Progenitor cell of endocrine pancreas (in vitro differentiated cells): ENCODE measurements at places on chromosomes 5 and 9. TPM values are rescaled to one million over a fixed set of nuclear protein-coding genes. Genes with fewer than 3 reads are reported as not detected.

DNA sequence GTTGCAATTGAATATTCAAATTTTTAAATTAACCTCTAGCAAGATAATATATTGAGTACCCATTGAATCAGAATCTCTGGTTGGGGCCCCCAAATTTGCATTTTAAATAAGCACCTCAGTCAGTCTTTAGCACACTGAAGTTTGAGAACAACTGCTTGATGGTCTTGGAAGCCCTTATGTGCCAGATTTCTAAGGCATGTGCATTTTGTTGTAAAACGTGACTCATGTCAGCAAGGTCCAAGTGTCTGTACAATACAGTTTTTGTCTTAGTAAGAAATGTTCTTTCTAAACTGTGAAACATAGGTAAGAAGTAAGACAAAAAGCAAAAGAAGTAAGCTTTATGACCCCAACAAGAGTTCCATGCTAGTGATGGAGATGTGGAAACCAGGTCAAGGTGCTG is 59.1 kb upstream of the PHF2 start:
- H3K27ac ChIP-seq: no peak overlapping the region
- H3K4me1 ChIP-seq: peaks cover 3% of the 10 kb centered on the region
- no peak for DNase-seq
- H3K27me3 ChIP-seq: no peaks in the 10 kb centered on the region

DNA sequence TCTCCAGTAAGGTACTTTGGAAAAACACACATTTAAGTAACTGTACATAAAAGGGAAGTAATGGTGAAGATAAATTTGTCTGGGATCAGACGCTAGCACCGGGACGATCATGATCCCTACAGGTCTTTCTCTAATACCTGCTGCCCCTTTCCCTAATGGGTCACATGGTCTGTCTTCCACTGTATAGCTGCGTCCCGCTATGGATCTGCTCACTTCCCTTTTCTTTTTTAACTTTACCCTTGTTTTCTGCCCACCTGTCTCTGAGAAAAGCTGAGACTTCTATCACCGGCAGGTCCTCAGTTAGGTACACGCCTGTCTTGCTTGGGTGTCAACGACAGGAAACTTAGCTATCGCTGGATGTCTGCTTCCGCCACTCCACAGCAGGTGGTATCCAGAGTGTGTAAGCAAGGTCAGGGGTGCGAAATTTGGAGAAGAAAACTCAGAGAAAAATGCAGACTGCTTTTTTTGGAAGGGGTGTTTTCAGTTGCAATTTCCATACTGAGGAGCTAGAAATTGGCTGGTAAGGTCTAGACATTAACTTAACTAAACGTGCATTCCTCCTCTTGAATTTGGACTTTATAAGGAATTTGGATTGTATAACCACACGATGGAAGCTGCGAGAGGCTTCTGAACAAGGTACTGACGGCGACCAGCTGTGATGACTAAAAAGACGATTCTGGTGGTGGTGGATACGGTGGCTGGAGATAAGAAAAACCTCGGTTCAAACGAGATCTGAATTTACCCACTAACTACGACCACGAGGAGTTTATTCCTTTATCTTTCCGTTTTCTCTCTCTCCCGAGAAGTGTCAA is 1.1 kb upstream of the ICE1 start:
- peaks cover 26% of the 10 kb centered on the region for H3K4me1 ChIP-seq
- DNase-seq: no peak
- peak overlapping the region; percentile 98 for H3K27ac ChIP-seq
- no peaks in the 10 kb centered on the region for H3K36me3 ChIP-seq

- no peaks in the 10 kb centered on the region for H3K27me3 ChIP-seq
- no peak overlapping the region for H3K4me3 ChIP-seq
- peaks cover under 1% of the 10 kb centered on the region for H3K4me1 ChIP-seq
These were observed 40.3 kb upstream of the LRRC70 start for GRCh38 chr5:62538017-62538942.

DNA sequence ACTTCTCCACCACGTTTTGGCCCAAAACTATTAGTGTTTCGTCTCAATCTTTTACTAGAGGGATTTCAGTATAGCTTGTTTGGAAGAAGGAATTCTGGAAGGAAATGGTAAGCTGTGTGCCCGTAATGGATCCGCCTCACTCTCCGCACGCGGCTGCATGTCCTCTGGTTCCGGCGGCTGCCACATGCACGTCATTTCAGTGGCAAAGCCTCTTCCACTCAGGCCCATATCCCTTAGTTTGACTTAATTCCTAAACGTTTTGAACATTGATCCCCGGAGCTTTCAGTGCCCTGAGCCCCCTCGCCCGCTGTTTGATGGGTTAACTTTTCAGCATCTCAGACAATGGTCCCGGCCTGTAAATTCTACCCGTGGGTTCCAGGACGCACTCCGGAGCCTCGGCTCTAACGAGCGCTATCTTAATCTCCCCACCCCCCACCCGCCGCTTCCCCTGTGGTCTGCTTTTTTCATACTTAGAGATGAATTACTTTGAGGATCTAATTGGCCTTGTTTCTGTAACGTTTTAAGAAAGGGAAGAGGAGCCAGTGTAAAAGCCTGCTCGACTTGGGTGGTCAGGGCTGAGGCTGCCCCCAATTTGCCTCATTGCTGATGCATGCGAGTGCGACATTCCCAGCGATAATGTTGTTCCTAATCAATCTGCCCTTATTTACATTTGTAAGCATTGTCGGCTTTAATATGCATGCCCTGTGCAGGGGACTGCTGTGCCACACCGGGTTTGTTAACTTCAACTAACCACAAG is 4.6 kb downstream of the PTCH1 start:
- DNase-seq: no peak
- peak overlapping the region; percentile 90 for H3K4me3 ChIP-seq
- peak overlapping the region; percentile 93 for H3K27ac ChIP-seq
- H3K4me1 ChIP-seq: peaks cover 25% of the 10 kb centered on the region
- H3K36me3 ChIP-seq: no peaks in the 10 kb centered on the region

Gene TYRP1
- not detected in 2 replicates for total RNA-seq

DNA sequence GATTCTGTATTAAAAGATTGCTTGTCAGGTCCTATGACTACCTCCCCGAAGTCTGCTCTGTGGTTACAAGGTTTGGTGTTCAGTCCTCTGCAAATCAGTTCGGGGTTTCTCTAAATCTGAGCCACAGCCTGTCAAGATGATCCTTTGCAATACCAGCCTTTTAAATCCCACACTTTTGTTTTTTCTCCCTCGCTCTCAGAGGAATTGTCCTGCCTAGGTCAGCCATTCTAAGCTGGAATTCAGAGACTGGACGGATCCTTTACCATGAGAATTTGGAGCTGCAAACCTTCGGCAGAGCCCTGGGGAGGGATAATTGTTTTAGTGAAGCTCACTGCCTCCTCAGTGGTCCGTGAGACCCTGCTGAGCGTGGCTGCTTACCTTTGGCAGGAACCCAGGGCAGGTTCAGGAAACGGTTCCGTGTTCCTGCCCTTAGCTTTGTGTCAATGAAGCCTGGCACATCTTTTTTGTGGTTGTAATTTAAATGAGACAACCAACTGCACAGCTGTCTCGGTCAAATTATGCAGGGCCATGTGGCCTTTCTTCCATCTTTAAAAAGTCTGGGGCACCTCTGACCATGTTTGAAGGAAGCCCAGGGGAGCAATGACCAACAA is 47.2 kb downstream of the EBF1 start:
- H3K27ac ChIP-seq: no peak overlapping the region
- H3K4me3 ChIP-seq: peak overlapping the region; percentile 70
- no peak for DNase-seq
- peaks cover 74% of the 10 kb centered on the region for H3K27me3 ChIP-seq

- no peaks in the 10 kb centered on the region for H3K27me3 ChIP-seq
- H3K36me3 ChIP-seq: no peaks in the 10 kb centered on the region
- H3K27ac ChIP-seq: no peak overlapping the region
These were observed 50.7 kb downstream of the ARRDC3 start for GRCh38 chr5:91332267-91333045.

DNA sequence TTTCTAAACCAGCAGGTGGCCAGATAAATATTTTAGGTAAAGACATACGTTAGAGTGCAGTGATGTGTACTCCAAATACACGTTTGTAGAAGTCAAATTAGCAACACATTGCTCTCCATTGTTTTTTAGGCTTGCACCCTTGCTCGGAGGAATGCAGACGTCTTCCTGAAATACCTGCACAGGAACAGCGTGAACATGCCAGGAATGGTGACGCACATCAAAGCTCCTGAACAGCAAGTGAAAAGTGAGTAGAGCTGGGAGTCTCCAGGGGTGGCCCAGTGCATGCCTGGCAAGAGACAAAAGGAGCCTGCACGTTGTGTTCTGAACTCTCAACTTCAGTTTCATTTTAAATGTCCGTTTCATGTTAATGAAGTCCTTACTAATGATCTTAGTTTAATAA is 207.5 kb upstream of the OTULINL start:
- DNase-seq: no peak
- no peaks in the 10 kb centered on the region for H3K4me1 ChIP-seq

- H3K4me1 ChIP-seq: no peaks in the 10 kb centered on the region
- no peak overlapping the region for H3K4me3 ChIP-seq
- no peaks in the 10 kb centered on the region for H3K27me3 ChIP-seq
- no peak for DNase-seq
- H3K36me3 ChIP-seq: no peaks in the 10 kb centered on the region
These were observed 594.0 kb downstream of the HINT1 start for GRCh38 chr5:130571076-130571475.

- H3K36me3 ChIP-seq: peaks cover 28% of the 10 kb centered on the region
- peaks cover 2% of the 10 kb centered on the region for H3K4me1 ChIP-seq
- no peak for DNase-seq
- H3K4me3 ChIP-seq: no peak overlapping the region
- no peaks in the 10 kb centered on the region for H3K27me3 ChIP-seq
- no peak overlapping the region for H3K27ac ChIP-seq
These were observed 15.3 kb upstream of the RPL26L1 start for GRCh38 chr5:172943906-172944305.

- no peaks in the 10 kb centered on the region for H3K36me3 ChIP-seq
- DNase-seq: no peak
- H3K4me3 ChIP-seq: no peak overlapping the region
- H3K27me3 ChIP-seq: no peaks in the 10 kb centered on the region
- no peak overlapping the region for H3K27ac ChIP-seq
- H3K4me1 ChIP-seq: peaks cover 5% of the 10 kb centered on the region
These were observed 4.6 kb upstream of the CTNNA1 start for GRCh38 chr5:138748630-138749081.

DNA sequence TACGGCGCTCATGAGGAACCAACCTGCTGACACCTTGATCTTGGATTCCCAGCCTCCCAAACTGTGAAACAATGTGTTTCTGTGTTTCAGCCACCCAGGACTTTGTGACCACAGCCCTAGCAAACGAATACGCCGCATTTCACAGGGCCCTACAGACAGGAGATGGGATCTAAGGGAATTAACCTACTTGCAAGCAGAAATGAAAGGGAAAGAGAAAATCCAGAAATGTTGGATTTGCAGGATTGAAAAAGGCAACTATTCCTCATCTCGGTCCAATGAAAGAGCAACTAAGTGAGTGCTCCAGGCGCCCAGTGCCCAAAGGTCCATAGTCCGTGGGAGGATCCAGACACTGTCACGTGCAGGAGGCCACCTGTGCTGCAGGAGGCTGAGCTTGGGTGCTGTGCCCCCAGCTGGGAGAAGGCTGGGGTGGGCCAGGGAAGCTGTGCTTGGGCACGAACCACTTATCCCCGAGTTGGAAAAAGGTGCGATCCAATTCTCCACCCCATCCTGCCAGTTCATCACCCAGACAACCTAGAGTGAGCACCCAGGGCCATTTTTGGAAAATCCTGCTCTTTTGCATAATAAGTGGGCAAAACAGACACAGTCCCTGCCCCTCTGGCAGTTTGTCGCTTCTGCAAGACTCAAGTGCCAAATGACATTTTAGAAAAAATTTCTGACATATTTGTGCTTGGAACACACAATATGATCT is 177.9 kb downstream of the C9orf50 start:
- DNase-seq: no peak
- no peak overlapping the region for H3K4me3 ChIP-seq
- peak overlapping the region; percentile 89 for H3K27ac ChIP-seq
- no peaks in the 10 kb centered on the region for H3K36me3 ChIP-seq

DNA sequence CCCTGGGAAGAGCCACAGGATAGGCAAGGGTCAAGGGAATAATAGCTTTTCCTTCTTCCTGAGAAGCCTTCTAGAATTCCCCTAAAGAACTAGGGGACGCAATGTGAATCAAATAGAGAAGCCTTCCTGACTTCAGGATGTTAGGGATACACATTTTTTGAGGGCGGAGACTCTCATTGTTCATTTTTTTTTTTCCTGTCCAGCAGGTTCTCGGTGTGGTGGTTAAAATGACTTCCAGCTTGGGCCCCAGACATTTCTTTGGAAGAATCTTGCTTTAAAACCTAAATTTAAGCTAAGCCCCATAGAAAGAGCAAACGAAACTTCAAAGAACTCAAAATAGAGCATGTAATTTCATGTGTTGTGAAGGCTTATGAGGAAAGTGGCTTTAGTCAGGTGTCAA is 80.8 kb downstream of the IQGAP2 start:
- H3K27me3 ChIP-seq: no peaks in the 10 kb centered on the region
- H3K27ac ChIP-seq: no peak overlapping the region
- H3K4me1 ChIP-seq: peaks cover 17% of the 10 kb centered on the region
